ENCODE measurements at places on chromosomes 16 and 17.

DNA sequence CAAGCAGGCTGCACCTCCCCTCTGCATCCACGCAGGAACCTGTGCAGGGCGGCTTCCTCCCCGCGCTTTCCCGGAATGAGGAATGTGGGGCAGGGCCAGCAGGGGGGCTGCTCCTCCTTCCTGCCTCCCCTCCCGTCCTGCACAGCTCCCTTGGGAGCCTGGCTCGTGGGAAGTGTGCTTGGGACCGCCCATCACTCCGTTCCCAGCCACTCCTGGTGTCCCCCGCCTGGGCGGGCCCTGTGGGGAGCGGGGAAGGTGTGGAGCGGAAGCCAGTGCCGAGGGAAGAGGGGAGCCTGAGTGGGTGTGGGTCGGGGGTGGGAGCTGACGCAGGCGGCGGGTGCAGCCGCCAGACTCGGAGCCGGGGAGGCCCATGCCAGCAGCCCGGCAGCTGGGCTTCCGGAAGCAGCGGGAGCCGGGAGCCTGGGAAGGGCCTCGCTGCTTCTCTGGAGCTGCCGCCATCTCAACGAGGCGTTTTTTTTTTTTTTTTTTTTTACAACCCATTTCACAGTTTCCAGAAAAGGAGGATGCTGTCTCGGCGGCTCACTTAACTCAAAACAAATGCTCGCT is 24.1 kb downstream of the BAHCC1 start:
- no peak for DNase-seq

DNA sequence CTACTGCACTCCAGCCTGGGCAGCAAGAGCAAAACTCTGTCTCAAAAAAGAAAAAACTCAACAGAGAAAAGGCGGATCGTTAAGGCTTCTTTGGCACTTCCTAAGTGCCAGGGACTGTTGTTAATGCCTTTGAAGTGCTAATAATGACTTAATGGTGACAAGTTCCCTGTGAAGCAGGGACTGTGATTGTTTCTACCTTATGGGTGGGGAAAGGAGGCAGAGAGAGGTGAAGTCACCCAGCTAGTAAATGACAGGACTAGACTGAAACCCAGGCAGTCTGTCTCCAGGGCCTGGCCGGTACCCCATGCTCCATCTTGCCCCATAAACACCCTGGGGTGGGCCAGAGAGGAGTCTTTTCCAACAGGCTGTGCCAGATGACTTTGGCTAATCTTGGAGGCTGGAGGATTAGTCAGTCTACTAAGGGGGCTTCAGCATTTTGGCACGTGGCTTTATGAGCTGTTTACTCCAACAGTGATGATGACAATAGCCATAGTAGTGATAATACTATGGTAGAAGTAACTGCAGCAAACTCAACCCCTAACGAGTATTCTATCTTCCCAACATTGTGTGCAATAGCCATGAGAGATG is 26.9 kb downstream of the ABCC1 start:
- no peak for DNase-seq

- DNase-seq, result no peak
Observed at GRCh38 chr16:28977703-28978662, 3.4 kb downstream of the SPNS1 start.

- no peak for DNase-seq
Observed at GRCh38 chr17:37607637-37608331, 1.4 kb downstream of the SYNRG start.

DNA sequence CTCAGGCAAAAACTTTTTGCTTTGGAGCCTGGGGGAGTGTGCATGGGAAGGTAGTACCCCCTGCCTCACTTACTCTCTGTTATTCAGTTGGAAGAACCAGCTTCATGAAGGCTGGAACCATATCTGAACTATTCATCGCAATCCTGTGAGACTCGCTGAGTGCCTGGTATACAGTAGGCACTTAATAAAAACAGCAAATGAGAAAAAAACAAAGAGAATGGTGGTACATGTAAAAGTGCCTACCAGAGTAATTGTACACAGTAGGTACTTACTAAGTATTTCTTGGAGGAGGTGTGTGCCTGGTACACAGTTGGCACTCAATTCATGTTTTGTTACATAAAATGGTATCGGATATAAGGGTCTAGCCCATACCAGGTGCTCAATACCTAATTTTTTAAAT is 75.2 kb downstream of the MYH11 start:
- DNase-seq, result no peak

DNA sequence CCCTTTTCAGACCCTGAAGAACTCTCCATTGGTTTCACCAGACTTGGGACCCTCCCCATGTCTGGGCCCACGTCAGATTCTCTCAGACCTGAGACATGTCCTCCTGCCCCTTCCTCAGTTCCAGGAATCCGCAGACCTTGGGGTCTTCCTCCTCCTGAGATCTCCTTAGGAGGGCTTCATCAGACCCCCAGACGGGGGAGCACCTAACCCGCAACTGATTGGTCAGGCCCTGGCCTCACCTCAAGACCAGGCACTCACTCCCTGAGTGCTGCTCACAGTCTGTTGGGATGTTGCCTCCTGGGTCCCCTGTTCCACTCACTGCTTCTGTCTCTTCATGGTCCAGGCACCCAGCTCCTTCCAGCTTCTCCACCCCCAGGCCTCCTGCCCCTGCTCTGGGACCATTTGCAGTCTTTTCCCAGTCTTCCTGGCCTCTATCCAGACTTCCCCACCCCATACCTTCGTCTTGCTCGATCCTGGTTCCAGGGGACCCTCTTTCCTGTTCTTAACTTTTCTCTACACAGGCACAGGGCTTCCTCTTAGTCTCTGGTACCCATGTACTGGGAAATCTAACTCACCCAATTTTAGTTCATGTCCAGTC is 1.2 kb downstream of the GID4 start:
- no peak for DNase-seq

GRCh38 chr16:26644912-26645543 is 421.7 kb upstream of the C16orf82 start:
- DNase-seq, result no peak

- DNase-seq, result no peak
Observed at GRCh38 chr17:42038221-42038973, 12.0 kb downstream of the C17orf113 start.

GRCh38 chr17:17052462-17053221 is 10.4 kb downstream of the MPRIP start:
- DNase-seq, result no peak

DNA sequence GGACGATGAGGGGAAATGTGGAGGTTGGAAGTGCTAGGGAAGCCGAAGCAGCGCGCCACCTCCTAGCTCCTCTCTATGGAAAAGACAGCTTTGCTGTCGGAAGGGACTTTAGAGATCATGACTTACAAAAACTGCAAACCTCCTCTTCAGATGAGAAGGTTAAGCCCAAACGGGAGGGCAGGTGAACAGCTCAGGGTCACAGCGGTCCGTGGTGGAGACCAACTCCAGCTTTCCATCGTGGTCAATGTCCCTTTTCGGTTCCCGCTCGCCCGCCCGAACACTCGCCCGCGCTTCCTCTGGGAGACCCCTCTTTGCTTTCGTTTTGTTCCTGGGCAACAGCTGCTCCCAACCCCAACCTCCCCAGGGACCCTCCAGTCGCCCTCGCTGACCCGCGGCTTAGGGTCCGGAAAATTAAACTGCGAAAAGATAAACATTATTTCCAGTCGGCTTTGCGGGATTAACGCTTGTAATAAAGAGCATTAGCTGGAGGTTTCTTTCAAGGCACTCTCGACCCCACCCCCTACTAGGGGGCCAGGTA is 7.7 kb downstream of the IRX6 start:
- DNase-seq, result no peak

DNA sequence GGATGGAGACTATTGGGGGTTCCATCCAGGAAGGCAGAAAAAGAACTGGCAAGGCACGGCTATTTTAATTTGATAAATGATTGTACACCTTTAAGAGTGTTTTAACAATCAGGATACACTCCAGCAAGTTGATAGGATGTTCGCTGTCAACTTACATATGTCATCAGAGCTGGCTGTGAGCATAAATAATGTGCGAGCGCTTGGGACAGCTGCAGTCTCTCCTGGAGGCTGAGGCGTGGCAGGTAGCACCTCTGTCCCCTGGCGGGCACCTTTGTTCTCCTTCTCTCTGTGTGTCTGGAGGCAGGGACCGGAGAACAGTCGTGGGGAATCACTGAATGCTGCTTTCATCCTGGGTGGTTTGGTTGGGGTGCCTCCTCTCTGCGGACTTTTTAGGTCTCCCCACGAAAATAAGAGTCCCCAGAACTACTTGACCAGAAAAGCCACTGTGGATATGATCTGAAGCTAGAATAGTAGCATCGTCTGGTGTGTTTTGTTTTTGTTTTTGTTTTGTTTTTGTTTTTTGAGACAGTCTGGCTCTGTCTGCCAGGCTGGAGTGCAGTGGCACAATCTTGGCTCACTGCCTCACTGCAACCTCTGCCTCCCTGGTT is 9.4 kb downstream of the BAHCC1 start:
- DNase-seq, result no peak

- DNase-seq, result no peak
Observed at GRCh38 chr17:43599835-43600234, 53.7 kb upstream of the ETV4 start.

- no peak for DNase-seq
Observed at GRCh38 chr17:28756049-28756804, 12.4 kb downstream of the TRAF4 start.

- no peak for DNase-seq
Observed at GRCh38 chr17:2244545-2245525, 58.8 kb downstream of the SMG6 start.

DNA sequence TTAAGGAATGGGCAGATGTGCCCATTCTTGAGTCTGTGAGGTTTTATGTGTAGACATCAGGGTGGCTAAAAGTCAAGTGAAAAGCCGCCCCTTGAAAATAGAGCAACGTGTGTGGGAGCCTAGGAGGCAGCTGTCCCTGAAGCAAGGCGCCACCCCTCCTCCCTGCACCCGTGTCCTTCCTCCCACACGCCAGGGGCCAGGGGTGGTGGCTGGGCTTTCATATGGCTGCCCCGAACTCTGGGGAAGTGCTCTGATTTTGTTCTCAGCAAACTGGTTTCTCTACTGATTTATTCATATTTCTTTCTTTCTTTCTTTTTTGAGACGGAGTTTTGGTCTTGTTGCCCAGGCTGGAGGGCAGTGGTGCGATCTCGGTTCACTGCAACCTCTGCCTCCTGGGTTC is 4.7 kb downstream of the ZNF750 start:
- DNase-seq, result no peak

- DNase-seq, result no peak
Observed at GRCh38 chr16:2007081-2007836, 2.4 kb downstream of the ZNF598 start.

DNA sequence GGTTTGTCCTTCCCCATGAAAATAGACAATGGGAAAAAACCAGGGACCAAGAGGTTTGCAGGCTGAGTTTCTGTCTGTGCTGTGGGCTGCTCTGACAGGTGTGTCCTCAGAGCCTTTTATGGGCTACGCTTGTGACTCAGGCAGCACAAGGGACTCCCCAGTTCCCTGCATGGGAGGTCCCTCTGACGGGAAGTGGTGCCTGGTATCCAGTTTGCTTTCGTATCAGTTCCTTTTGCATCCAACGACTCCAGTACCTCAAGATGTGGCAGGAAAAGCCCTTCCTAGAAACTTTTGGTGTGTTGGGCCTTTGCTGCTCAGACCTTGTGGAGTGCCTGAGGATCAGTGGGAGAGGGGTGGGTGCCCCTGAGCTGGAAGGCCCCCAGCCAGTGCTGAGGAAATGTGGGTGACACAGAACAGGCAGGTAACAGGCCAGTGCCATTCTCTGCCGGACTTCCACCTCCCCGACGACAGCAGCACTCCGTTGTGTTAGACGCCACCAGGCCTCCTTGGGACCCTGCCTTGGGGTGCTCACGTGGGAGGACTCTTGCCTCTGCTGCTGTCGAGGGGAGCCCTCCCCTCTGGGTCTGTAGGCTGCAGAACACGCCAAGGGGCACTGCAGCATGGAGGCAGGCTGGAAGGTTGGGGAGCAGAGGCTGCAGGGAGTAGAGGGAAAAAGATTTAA is 38.4 kb upstream of the IRF8 start:
- no peak for DNase-seq

DNA sequence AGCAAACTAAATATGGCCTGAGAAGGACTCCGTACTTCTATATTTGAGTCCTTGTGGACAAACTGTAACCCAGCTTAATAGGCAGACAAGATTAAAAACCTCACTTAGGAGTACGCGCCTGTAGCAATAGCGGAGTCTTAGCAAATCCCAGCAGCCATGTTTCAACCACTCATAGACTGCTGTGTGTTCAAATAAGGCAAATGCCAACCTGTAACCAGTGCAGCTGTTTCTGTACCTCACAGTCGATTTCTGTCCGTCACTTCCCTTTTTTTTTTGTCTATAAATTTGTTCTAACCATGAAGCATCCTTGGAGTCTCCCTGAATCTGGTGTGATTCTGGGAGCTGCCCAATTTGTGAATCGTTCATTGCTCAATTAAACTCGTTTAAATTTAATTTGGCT is 30.2 kb downstream of the TANC2 start:
- no peak for DNase-seq

GRCh38 chr17:62963296-62963695 is 2.7 kb upstream of the TANC2 start:
- DNase-seq, result no peak
